ENCODE measurements at places on chromosomes 13 and 19.
A peak's percentile ranks its signal among the peaks of the same experiment; 100 is the strongest.

GRCh38 chr13:45852494-45852893 lies 941 bp upstream of the SIAH3 start:
- no peak for DNase-seq

DNA sequence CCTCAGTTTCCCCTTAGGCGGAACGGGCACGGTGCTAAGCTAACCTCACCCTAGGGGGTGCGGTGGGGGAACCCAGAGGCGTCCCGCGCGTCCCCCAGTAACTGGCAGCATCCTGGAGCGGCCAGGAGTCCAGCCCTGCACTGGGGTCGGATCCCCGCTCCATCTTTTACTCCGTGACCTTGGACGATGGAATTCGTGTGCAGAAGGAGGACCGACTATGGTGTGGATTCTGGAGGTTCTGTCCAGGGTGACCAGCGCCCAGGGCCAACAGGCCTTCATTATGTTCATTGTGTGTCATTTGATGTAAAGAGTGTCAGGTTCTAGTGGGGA lies 630 bp downstream of the SPPL2B start:
- no peak for DNase-seq

- no peak for DNase-seq
Measured at GRCh38 chr13:86653009-86653408, 853.8 kb upstream of the SLITRK6 start.

DNA sequence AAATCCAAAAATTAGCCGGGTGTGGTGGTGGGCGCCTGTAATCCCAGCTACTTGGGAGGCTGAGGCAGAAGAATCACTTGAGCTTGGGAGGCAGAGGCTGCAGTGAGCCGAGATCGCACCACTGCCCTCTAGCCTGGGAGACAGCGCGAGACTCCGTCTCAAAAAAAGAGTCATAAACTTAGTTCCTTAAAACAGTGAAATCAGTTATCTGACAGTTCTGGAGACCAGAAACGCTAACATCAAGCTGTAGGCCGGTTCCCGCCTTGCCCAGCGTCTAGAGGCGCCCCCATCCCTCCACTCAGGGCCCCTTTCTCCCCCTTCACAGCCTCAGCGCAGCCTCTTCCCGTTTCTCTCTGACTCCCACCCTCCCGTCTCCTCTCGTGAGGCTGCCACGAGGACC lies 11.9 kb downstream of the ADAT3 start:
- no peak for DNase-seq

GRCh38 chr13:40772765-40773473 lies 1.9 kb upstream of the MRPS31 start:
- DNase-seq = no peak

DNA sequence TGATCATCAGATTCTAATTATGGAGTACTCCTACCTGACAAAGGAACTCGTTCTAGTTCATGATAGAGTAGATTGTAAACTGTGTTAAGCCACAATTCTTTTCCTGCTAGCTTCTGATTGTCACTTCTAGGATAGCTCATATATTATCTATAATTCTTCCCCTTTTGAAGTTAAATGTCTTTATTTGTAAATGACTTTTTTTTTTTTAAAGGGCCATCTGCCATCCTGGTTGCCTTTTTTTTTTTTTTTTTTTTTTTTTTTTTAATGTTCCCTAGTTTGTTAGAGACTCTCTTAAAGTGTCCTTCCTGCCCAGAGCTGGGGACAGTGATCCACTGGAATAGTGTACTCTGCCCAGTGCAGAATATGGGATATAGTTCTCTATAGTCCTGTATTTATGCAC lies 4.3 kb downstream of the CHAMP1 start:
- DNase-seq = no peak

- DNase-seq = no peak
Measured at GRCh38 chr13:31686670-31687425, 52.5 kb upstream of the RXFP2 start.

- no peak for DNase-seq
Measured at GRCh38 chr19:35789978-35790944, 14.9 kb downstream of the ARHGAP33 start.

- DNase-seq = no peak
Measured at GRCh38 chr13:75410207-75410606, 71.8 kb downstream of the TBC1D4 start.

- no peak for DNase-seq
Measured at GRCh38 chr13:41505209-41505835, 48.0 kb downstream of the RGCC start.

- DNase-seq = no peak
Measured at GRCh38 chr13:59979589-59979988, 184.1 kb downstream of the DIAPH3 start.

GRCh38 chr13:21359855-21360254 lies 99.2 kb downstream of the ZDHHC20 start:
- DNase-seq = no peak

GRCh38 chr13:40582531-40582930 lies 83.9 kb downstream of the FOXO1 start:
- no peak for DNase-seq

DNA sequence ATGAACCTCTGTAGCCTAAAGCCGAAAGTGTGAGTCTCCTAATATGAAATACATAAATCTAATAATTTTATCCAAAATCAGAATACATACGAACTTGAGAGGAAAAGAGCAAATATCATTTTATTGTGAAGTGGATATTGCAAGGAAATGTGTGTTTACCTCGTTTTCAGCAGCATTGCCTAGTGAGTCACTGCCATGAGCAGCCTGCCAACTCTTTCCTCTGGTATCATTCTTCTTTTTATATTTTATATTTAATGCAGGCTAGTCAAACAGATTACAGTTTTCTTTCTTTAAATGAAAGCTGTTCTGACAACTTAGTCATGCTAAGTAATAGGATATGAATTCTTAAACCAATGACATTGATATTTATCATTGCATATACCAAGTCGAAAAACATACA lies 44.2 kb downstream of the EDNRB start:
- no peak for DNase-seq

GRCh38 chr19:51015691-51016267 lies 3.7 kb downstream of the KLK10 start:
- DNase-seq = no peak

DNA sequence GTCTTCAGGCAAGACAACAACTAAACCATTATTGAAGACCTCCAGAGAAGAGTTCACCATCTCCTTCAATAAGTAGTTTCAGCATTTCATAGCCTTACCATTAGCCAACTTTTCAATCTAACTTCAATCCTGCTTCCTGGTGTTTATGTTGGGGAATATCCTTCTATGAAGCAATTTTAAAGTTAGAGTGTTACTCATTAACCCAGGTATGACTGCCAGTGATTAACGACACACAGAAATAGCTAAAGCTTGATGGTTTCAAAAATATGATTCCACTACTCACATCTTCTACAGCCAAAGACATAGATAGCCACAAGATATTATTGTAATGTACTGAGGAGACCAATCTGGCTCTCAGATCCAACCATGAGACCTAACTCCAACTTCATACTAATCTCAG lies 403.2 kb downstream of the EFNB2 start:
- no peak for DNase-seq

- DNase-seq = no peak
Measured at GRCh38 chr13:100790405-100790804, 115.8 kb upstream of the TMTC4 start.

- DNase-seq = no peak
Measured at GRCh38 chr13:64928696-64929499, 2301.2 kb downstream of the PCDH9 start.

DNA sequence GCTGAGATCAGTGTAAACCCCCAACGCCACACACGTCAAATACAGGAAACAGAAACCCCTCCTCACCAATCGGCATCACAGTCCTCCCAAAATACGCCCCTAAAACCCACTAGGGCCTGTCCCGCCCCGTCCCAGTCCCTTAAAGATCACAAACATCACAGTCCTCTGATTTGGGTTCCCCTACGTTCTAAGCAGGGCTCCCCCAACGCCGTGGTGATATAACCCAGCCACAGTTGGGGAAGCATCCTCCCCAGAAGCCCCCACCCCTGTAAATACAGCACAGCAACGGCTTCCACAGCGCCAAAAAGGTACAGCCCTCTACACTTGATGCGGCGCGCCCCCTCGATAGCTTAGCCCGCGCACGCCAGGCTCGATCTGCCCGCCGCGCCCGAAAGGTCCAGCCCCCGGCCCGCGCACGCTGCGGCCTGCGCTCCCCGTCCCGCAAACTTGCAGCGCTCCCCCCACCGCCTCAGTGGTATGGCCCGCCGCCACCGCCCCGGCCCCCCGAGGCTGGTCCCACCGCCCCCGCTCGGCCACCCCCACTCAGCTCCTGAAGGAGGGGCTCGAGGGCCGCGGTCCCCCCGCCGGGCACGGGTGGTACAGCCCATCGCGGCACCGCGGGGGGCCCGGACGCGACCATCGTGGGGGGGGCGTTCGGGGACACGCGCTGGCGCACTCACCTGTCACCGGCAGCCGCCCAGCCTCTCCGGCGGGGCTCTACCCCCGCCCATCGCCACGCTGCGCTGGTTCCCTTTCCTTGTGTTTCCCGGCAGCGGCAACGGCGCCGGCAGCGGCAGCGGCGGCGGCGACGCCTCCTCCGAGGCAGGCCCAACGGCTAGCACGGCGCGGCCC lies at the start of gene AKT2:
Gene AKT2, minus strand, starts transcription at position 845 of the 852 bp plus-strand sequence. CDS start 20,078 bp downstream, outside the sequence.
- peak; percentile 61 for DNase-seq

DNA sequence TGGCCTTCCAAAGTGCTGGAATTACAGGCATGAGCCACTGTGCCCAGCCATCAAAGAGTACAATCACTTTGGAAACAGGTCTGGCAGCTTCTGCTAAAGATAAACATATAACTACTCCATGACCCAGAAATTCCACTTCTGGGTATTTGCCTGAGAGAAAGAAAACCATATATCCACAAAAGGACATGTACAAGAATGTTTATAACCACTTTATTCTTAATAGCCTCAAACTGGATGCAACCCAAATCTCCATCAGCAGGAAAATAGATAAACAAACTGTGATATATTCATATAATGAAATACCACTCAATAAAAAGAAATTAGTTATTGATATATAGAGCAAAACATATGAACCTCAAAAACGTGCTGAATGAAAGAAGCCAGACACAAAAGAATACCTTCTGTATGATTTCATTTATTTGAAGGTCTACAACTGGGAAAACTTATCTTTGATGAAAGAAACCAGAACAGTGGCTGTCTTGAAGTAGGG lies 40.5 kb downstream of the TEX26 start:
- no peak for DNase-seq

DNA sequence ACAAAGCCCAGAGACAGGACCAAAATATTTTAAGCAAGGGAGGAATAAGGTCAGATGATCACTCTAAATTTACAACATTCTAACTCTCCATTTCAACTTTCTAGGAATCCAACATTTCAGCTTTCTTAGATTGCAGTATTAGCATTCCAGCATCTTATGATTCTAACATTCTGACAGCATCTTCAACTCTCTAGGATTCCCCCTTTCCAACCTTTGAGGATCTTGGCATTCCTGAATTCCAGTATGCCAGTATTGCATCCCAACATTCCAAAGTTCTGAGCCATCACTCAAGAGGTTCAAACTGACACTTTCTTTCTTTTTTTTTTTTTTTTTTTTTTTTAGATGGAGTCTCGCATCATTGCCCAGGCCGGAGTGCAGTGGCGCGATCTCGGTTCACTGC lies 13.8 kb downstream of the TGFB1 start:
- no peak for DNase-seq

- DNase-seq = no peak
Measured at GRCh38 chr13:112967686-112968379, 1.2 kb upstream of the MCF2L start.

- DNase-seq = no peak
Measured at GRCh38 chr19:54104998-54105715, 2.5 kb downstream of the NDUFA3 start.

GRCh38 chr13:69720278-69720983 lies 387.2 kb upstream of the ATXN8OS start:
- no peak for DNase-seq

DNA sequence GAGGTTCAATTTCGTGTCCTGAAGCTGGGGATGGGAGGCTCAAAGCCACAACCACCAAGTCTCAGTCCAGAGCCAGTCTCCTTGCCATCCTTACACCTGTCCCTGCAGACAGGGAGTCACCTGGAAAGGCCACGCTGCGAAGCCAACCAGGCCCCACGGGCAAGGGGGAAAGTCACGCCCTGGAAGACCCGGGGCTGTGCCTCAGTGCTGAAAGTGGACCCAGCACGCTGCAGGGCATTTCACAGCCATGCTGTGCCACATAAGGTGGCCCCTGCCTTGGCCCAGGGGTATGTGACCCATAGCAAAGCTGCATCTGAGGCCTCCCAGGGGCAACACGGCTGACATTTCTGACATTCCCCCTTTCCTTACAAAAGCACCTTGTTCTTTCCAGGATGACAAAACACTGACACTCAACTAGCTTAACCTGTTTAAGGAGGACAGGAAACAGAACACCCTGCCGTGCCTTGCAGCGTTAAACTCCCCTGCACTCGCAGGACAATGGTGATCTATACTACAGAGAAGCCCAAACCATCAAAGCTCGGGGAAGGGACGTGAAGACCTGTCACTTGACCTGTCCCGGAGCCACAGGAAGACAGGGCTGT lies 14.8 kb downstream of the CHERP start:
- DNase-seq = no peak

DNA sequence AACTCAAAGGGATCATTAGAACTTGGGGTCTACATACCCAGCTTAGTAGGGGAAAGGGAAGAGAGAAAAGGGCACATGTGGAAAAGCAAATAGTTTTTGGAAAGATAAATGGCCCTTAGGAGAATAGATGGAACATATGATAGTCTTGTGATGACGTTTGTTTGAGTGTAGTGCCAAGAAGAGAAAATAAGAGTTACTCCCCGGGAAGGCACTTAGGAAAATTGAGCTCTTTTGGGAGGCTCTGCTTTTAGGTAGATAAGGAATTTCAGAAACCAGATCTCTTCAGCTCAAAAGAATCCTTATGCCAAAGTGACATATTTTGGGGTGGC lies 44.8 kb upstream of the SERTM1 start:
- DNase-seq = no peak

- DNase-seq = no peak
Measured at GRCh38 chr13:81609335-81609734, 1268.4 kb upstream of the SPRY2 start.

DNA sequence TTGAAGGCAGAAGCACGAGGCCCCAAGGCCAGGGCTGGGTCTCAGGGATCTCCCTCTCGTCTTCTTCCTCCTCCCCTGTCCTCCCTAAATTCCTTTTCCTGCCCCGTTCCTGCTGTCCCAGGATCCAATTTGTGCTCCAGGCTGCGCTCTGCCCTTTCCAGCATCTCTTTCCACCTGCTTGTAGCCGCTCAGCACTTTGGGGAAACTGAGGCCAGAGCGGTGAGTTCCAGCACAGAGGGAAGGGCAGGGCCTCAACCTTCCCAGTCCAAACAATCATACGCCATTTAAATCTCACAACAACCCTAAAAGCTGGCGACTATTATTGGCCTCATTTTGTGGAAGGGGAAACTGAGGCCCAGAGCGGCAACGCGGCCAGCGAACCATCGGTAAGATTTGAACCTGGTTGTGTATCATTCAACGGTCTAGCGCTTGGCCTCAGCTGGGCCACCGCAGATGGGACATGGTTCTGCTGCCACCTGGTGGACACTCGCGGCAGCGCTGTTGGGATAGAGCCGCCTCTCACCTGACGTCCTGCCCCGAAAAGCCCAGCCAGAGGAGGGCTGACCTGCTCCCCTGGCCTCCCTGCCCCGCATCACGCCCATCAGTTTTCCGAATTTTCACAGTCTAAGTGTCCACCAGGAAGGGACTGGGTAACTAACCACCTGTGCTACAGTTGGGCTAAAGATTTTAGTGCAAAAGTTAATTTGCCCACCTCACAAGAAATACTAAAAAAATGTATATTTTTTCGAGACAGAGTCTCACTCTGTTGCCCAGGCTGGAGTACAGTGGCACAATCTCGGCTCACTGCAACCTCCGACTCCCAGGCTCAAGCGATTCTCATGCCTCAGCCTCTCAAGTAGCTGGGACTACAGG lies 4.2 kb upstream of the RPL18A start:
- peak; percentile 93 for DNase-seq

GRCh38 chr13:77415253-77416071 lies 88.6 kb upstream of the MYCBP2 start:
- DNase-seq = no peak
